Karpas-422 (cell line): ENCODE measurements at places on chromosomes 16 and 17. TPM values are rescaled to one million over a fixed set of nuclear protein-coding genes. Genes with fewer than 3 reads are reported as not detected.
A peak's percentile ranks its signal among the peaks of the same experiment; 100 is the strongest.

The C17orf78 gene
- total RNA-seq: not detected in 2 replicates

The TBC1D3I gene
- not detected in 2 replicates for total RNA-seq

DNA sequence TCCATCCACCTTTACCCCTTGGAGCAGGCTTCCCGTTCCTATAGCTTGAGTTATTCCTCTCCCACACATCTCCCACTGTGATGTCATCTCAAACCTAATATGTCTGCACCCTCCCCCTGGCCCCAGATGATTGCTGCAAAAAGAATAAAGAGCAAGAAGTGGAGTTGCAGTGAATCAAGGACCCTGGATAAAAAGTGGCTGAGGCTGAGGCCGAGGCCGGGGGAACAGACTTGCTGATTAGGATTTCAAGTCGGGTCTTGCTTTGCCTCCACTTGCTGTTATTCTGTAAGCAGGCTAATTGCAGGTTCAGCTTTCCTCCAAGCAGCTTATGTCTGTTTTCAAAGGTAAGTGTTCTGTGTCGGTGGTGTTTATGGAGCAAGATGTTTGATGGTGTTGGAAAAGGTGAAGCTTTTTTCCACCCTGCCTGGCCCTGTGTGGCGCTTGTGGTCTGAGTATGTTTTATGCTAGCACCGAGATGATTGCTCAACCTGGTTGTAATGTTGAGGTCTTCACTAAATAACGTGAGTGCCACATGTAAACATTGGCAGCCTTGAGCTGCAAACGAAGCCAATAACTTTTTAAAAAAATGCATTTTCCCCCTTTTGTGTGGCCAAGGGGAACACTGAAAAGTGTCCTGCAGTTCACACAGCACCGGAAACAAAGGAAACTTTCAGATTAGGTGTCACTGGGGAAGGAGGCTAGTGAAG is 15.4 kb downstream of the HS3ST3B1 start:
- no peak for DNase-seq

- no peak for DNase-seq
Measured at GRCh38 chr16:74892574-74893461, 92.1 kb downstream of the WDR59 start.

The KRTAP4-5 gene
- not detected in 2 replicates for total RNA-seq

GRCh38 chr16:22937169-22937568 is 123.2 kb downstream of the HS3ST2 start:
- no peak for DNase-seq

The NPIPA2 gene
- not detected in 2 replicates for total RNA-seq

- no peak for DNase-seq
Measured at GRCh38 chr17:66190738-66191592, 968 bp downstream of the CEP112 start.

- no peak for DNase-seq
Measured at GRCh38 chr17:77295241-77295853, 154.6 kb downstream of the SEC14L1 start.

DNA sequence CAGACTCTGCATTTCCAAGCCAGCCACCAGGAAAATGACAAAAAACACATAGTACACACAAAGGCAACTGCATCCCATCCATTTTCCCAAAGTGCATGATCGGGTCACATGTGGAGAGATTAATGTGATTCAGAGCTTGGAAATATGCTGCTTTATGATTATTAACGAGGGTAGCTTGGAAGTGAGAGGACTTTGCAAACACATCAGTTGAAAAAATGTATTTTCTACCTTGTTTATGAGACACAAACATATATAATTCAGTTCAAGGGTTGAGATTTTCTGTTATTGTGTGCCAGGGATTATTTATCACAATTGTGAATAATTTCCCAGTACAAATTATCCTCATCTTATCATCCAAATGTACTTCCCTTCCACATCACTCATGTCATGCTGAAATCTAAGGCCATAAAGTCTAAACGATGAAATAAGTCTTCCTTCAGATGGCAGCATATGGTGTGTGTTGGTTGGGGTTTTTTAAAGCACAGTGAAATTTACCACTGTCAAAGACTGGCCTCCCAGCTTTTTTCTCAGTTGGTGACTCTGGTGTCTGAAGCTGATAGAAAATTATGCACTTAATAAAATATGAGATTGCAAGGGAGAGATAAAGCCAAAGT is 104.7 kb upstream of the ADAMTS18 start:
- DNase-seq: no peak

The TBC1D3E gene
- total RNA-seq: not detected in 2 replicates

DNA sequence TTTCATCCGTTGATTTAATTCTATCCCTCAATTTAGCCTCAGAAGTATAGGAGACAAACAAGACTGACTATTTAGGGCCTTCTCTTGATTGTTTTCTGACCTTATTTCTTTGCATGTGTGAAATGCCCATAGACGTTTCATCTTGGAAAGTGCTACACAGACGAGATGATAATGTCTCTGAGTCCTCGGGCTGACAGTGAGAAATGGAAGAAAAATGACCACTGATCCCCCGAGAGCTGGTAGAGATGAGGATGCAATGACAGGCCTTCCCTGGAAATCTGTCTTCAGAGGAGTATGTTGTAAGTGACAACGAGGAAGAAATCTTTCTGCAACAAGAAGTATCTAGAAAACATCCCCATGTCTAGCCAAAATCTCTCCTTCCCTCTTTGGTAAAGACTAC is 522.9 kb downstream of the HAPSTR1 start:
- DNase-seq: no peak

DNA sequence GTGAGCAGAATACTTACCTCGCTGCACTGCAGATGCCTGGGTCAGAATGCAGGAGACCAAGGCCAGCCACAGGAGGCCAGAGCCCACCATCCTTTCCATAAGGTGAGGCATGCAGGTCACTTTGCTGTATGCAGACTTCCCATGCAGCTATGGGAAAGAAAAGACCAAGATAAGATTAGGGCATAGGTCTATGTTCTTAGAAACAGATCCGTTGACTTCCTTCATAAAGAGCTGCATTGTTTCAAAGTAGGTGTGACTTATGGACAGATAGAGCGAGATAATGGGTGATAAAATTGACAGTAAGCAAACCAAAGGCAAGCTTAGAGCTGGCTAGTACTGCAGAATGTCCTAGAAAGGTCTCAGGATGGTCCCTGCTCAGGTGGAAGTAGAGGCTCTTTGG is 992 bp downstream of the GP2 start:
- DNase-seq: no peak

The NPIPA7 gene
- total RNA-seq: 2.4 and 27.4 TPM in 2 replicates

The MEIOB gene
- total RNA-seq: not detected in 2 replicates

GRCh38 chr17:4167786-4168185 is 24.8 kb downstream of the CYB5D2 start:
- no peak for DNase-seq

- DNase-seq: peak; percentile 60
Measured at GRCh38 chr16:84699147-84699711, 571 bp upstream of the USP10 start.

The NUTF2 gene
- total RNA-seq: 179 and 237 TPM in 2 replicates

The COPZ2 gene
- not detected in 2 replicates for total RNA-seq

DNA sequence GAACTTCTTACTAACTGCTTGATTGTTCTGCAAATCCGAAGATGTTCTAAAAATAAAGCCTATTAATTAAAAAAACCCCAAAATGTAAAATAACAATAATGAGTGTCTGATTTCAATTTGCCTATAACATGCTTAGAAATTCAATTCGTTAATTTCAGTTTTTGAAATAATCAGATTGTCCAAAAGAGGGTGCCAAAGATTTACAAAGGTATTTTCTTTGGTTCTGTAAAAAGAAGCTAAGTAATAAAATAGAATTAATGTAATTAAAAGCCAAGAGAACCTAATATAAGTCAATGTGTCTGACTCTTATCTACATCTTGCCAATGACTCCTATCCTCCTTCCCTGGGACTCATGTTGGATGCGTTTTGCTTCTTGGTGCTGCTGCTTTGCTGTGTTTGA is 75.0 kb upstream of the CPHXL start:
- peak; percentile 69 for DNase-seq

DNA sequence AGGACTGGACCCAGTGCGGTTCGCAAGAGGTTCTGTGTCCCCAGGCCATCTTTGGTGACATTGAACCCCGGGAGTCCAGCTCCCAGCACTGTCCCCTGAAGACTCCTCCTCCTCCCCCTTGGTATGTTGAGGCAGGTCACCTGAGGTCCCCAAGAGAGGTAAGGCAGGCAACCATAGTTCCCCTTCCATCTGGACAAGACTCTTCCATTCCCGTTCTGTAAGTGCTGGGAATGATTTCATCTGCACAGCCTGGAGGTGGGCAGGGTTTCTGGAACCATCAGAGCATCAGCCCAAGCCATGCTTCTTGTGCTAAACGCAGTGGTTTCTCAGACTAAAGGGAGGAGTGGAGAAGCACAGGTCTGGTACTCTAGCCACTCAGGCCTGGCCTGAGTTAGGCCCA is 24.9 kb downstream of the COPZ2 start:
- no peak for DNase-seq

The TMEM88 gene
- 0.69 and 1.4 TPM in 2 replicates for total RNA-seq

DNA sequence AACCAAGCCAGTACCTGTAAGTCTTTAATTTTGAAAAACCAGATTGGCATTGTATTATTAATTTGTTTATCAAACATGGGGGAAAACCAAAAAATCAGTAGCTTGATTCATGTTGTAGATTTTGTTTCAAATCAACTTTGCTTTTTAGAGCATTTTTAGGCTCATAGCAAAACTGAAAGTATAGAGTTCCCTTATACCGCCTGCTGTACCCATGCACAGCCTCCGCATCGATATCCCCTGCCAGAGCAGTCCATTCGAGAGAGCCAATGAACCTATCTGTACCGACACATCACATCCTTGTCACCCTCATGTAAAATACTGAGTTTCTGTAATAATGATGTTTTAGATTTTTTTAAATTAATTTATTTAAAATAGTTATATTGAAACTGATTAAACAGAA is 16.2 kb upstream of the MRC2 start:
- no peak for DNase-seq

The HSPB9 gene
- total RNA-seq: 0.29 and 0.37 TPM in 2 replicates

- peak; percentile 89 for DNase-seq
Measured at GRCh38 chr16:4358831-4359561, 7.9 kb upstream of the PAM16 start.

DNA sequence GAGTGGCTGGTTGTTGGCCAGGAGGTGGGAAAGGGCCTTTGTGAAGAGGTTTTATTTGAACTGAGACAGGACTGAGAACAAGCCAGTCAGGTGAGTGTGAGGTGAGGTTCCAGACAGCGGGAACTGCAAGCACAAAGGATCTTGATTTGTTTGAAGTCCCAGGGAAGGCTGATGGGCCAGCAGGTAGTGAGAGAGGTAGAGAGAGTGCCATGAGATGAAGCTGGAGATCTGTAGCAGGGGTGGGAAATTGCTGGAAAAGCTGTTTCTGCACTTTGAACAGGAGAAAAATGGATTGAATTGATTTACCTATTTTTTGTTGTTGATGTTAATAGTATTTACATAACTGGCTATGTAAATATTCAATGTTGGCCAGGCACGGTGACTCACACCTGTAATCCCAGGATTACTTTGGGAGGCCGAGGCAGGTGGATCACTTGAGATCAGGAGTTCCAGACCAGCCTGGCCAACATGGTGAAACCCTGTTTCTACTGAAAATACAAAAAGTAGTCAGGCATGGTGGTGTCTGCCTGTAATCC is 7.7 kb upstream of the DCTPP1 start:
- DNase-seq: no peak

DNA sequence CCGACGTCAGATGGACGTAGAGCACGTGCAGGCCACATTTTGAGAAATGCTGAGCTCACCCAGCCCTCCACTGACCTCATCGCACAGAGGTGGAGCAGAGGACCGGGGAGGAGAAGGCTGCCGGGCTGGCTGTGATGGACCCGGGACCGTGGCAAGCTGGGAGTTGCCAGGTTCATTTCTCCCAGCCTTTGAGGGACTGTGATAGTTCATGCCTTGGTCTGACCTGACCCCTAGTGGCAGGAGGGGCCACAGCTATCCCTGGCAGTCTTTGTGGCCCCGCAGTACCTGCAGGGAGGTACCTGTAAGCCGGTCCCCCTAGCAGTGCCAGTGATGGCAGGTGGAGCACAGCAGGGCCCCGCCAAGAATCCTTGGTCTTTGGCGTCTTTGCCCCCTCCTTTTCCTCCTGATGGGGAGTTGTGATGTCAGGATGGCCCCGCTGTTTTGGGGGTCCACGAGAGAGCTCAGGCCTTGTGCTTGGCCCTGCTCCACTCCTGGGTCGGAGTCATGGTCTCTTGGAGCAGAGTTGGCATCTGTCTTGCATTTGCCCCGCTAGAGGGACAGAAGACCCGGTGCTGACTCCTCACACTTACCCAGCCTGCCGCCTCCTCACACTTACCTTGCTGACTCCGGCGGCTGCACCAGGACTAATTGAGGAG is 50.4 kb downstream of the OR1D5 start:
- DNase-seq: peak; percentile 91

- peak; percentile 53 for DNase-seq
Measured at GRCh38 chr17:33927732-33928133, 327.4 kb upstream of the CCL2 start.

The HCRT gene
- not detected in 2 replicates for total RNA-seq

The CNTNAP1 gene
- total RNA-seq: 0.19 and 0.65 TPM in 2 replicates

DNA sequence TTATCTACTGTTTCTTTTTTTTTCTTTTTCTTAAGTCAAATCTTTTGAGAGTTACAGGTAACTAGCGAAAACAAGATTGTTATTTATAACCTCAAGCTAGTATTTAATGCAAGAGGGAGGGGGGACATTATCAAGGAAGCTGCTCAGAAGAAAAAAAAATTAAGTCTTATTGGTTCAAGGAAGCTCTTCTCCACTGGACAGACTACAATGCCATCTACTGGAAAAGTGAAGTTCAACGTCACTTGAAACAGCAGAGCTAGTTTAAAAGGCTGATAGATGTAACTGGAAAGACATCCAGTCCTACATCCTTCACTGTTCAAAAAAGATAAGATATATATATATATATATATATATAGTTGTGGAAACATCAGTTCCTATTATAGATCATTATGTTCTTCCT is 418.0 kb upstream of the PSMD7 start:
- peak; percentile 82 for DNase-seq
